ENCODE measurements at places on chromosomes 16 and 17.

GRCh38 chr17:4583206-4583605, 1.1 kb upstream of the SMTNL2 start:
- no peak for DNase-seq

GRCh38 chr17:8087952-8088230, 375 bp upstream of the ALOX12B start:
- DNase-seq: no peak

GRCh38 chr17:19978805-19979211, 1.2 kb upstream of the AKAP10 start:
- DNase-seq: no peak

DNA sequence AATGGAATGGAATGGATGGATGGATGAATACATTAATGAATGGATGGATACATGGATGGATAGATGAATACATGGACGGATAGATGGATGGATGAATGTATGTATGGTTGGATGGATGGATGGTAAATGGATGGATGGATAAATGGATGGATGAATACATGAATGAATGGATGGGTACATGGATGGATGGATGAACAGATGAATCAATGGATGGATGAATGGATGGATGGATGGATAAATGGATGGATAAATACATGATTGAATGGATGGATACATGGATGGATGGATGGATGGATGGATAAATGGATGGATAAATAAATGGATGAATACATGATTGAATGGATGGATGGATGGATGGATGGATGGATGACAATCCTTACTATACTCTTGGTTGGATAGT, 26.0 kb downstream of the TMC5 start:
- DNase-seq: no peak

DNA sequence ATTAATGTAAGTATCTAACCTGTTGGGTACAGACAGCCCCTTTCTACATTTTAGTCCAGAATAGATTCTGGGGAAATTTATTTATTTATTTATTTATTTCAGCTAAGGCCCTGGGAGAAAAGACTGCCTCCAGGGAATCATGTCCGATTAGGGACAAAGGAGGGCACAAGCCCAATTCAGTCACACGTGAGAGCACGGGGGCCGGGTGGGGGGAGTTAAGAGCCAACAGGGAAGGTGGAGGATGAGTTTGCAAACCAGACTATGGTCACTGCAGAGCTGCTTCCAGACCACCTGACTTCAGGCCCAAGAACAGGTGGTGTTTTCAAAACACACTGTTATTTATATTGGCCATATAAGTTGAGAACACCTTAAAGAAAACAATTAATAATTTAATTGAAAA, 1.6 kb upstream of the ZFHX3 start:
- DNase-seq: no peak

- no peak for DNase-seq
Observed at GRCh38 chr16:9657641-9658040, 524.6 kb downstream of the GRIN2A start.

DNA sequence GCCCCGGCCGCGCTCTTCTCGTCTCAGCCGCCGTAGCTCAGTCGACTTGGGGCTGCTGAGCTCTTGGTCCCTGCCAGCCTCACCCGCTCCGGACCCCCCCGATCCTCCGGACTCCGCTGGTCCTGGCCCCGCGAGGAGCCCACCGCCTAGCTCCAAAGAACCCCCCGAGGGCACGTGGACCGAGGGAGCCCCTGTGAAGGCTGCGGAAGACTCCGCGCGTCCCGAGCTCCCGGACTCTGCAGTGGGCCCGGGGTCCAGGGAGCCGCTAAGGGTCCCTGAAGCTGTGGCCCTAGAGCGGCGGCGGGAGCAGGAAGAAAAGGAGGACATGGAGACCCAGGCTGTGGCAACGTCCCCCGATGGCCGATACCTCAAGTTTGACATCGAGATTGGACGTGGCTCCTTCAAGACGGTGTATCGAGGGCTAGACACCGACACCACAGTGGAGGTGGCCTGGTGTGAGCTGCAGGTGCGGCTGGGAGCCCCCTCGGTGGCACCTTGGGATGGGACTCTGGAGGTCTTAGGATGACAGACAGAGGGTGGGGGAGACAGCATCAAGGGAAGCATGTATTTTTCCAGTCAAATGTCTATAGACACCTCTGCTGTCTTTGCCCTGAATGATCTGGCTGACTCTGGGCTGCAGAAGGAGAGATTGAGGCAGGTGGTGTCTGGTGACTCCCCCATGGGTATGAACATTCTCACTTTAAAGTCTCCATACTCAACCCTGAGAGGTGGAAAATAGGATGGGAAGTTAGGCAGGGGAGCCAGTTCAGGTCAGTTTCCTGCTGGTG, 635 bp downstream of the WNK4 start:
- DNase-seq: no peak

- no peak for DNase-seq
Observed at GRCh38 chr17:38324141-38324697, 19.5 kb downstream of the GPR179 start.

- DNase-seq: peak; percentile 67
Observed at GRCh38 chr16:1152651-1153259, at the start of gene CACNA1H. TSS of gene CACNA1H (plus strand) at chr16:1153106. CDS start at chr16:1153738, 632 bp downstream.

DNA sequence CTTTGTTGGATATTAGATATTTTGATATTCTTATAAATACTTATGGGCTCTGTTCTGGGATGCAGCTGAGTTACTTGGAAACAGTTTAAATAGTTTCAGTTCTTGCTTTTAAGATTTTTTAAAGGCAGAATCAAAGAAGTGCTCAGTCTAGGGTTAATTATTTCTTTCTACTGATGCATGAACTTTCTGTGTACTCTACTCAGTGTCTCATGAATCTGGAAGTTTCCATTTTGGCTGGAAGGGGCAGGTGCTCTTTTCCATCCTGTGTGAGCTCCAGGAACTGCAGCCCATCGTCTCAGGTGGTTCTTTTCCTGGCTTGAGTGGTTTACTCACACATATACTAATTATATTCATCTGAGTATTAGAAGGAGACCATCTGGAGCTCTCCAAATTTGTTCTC, 61.1 kb upstream of the CPHXL start:
- no peak for DNase-seq

DNA sequence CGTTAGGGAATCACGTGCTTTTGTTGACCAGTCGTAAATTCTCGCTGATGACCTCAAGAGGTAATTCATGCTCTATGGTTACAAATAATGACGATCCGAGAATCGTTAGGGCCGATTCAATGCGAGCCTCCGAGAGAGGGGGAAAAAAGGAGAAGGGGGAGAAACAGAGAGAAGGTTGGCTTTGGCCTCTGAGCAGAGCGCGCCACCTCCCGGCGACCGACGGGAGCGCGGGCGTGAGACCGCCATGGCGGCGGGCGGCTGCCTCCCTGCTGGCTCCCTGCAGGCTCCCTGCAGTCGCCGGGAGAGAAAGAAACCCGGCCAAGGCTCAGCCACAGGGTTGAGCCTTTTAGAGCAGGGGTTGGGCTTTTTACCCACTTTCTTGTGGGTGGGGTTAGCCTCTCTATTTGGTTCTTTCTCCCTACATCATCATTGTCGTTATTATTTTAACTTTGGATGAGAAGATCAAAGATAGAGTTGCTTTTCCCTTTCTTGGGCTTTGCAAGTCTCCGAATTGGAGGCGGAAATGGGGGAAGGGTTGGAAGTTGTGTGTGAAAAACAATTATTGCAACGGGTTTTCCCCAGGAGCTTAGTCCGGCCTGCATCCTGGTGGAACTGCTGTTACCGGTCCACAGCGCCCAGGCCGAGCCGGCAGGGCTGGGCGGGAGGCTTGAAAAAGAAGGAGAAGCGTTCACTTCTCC, 410 bp upstream of the HOXB5 start:
- peak; percentile 92 for DNase-seq

DNA sequence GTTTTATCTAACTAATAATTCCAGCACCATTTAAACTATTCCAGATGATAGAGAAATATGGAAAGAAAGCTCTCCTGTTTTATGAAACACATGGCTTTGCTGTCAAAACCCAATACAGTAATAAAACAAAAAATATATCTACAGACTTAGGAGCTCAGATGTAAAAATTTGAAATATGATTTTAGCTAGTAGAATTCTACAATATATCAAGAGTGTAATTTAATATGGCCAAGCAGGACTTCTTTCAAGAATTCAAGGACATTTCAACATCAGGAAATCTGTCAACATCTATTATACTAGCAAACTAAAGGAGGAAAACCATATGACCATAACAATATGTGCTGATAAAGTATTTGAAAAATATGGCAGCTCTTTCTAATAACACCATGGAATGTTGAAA, 57.5 kb downstream of the CCDC182 start:
- DNase-seq: no peak

DNA sequence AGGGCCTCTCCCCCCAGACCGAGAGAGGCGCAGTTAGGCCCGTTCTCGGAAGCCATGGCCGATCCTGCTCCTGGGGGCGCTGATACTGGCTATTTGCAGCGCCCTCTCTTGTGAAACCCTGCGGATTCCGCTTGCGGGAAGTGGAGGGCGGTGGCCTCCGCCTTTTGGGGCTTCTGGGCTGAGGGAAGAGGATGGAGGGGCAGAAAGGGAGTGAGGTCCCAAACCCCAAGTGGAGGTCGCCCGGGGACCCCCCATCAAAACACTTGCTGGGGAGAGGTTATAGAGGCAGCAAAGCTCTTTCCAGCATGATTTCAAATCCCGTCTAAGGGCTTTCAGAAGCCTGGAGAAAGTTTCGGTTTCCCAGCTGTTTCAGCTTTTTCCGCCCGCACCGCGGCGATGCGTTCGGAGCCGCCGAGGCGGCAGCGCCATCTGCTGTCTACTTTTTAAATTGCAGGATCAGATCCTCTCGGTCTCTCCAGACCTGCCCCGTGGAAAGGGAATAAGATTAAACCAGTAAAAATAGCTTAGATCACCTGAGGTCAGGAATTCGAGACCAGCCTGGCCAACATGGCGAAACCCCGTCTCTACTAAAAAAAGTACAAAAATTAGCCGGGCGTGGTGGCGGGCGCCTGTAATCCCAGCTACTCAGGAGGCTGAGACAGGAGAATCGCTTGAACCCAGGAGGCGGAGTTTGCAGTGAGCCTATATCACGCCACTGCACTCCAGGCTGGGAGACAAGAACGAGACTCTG, 15.8 kb downstream of the SNX20 start:
- DNase-seq: peak; percentile 89

DNA sequence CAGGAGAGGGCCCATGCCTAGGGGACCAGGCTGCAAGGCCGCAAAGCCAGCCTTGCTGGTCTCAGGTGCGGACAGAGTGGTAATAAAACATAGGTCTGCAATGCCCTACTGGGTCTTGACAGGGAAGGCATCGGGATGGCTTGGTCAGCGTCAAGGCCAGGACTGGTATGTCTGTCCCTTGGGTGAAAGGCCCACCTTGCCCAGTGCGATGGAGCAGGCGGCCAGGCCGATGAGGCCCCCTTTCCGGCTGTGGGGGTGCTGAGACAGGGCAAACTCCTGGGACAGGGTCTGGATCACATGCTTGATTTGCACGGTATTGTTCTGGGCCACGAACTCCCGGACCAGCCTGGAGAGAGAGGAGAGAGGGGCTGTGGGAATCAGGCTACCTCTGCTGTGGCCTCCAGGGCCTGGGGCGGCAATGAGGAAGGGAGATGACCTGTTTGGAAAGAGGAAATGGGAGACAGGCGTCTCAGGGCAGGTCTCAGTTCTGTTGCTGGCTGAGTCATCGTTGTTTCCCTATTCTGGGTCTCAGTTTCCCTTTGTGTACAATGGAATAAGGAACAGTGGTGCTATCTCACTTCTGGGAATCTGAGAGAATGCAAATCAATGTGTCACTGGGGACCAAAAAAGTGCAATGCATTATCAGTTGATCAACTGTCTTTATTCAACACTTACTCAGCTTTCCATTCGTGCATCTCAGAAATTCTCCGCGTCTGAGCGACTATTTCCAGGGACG, 14.8 kb downstream of the VAC14 start:
- no peak for DNase-seq

GRCh38 chr16:49674351-49674851, 181.5 kb downstream of the ZNF423 start:
- DNase-seq: no peak

- DNase-seq: no peak
Observed at GRCh38 chr17:81741594-81742452, 29.7 kb downstream of the SLC25A10 start.

DNA sequence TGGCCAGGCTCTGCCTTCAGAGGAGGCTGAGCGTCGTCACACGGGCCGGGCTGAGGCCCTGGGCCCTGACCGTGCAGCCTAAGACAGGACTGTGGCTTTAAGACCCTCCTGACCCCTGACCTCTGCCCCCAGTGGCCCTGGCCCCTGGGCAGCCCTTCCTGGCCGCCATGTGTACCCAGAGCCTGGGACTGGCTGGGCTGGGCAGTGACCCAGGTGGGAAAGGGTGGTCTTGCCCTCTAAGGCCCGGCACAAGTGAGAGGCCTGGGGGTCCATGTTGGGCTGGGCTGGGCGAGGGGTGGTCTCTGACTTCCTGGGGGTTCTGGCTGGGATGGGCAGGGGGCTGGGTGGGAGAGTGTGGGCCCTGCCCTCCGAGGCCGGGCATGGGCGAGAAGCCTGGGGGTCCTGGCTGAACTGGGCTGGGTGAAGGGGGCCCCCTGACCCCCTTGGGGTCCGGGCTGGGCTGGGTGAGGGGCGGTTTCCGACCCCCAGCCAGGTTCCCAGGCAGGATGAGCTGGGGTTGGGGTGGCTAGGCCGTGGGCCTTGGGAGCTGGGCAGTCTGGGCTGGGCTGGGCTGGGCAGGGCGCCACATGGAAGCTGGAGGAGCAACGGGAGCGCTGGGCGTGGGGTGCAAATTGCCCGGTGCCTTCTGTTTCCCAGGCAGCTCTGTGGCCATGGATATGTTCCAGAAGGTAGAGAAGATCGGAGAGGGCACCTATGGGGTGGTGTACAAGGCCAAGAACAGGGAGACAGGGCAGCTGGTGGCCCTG, at the start of gene CDK3:
Gene CDK3 (plus strand): TSS at position 101 of the 767 bp plus-strand sequence. CDS start 571 bp downstream, at position 672.
- no peak for DNase-seq

- DNase-seq: no peak
Observed at GRCh38 chr16:877242-878071, 76.9 kb upstream of the GNG13 start.

- DNase-seq: no peak
Observed at GRCh38 chr17:80716986-80717719, 172.5 kb downstream of the RPTOR start.

GRCh38 chr16:68355447-68356248, 44.8 kb downstream of the PRMT7 start:
- DNase-seq: no peak

GRCh38 chr17:73061161-73061560, 31.3 kb downstream of the SLC39A11 start:
- no peak for DNase-seq

- no peak for DNase-seq
Observed at GRCh38 chr16:60905811-60906210, 1130.4 kb downstream of the CDH8 start.

Measured in activated T-cell treated with anti-CD3 and anti-CD28 coated beads, Interleukin-2, amount 50 U/mL, for 48 hours (primary cell).